ENCODE measurements at places on chromosomes 2 and 18.

DNA sequence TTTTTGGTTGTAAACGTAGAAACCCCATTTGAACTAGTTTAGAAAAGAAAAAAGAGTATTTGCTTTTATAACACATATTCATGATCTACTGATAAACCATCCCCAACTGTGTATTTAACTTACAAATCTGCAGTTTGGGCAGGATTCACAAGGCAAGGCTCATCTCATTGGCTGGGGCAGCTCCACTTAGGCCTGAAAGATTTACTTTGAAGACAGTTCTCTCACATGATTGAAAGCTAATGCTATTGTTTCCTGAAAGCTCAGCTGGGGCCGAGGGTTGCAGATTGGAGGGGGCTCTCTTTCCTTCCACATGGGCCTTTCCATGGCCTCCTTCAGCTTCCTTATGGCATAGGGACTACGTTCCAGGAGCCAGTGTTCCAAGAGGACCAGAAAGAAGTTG, 47.4 kb downstream of the ARHGAP15 start:
- DNase-seq, result no peak

- DNase-seq, result peak; percentile 28
Measured at GRCh38 chr18:62324917-62325805, at the start of gene TNFRSF11A. Gene TNFRSF11A (plus strand): TSS chr18:62325310. CDS start chr18:62325353, 43 bp downstream.

DNA sequence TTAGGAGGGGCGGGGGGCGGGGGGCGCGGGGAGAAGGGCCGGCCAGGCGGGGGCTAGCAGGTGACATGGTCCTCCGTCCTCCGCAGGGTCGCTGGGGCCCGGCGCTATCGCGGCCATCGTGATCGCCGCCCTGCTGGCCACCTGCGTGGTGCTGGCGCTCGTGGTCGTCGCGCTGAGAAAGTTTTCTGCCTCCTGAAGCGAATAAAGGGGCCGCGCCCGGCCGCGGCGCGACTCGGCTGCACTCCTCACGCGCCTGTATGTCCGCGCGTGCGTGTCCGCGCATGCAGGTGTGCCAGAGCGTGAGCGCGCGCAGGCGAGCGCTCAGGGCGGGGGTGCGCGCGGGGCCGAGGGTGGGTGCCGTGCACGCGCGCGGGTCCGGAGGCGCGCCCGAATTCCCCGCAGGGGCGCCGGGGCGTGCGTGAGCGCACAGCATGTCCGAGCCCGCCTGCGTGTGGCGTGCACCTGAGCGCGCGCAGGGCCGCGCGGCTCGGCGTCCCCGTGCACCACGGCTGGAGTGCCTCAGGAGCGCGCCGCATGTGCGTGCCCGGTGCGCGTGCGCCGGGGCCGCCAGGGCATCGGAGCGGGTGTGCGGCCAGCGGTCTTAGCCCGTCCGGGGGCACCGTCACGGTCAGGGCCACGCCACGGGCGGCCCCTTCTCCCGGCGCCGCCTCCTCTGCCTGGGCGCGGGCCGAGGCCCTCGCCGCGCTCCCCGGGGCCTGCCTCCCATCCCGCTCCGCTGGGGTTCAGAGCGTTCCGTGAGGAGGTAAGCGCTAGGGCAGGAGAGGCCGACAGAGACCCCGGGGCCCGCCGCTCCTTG, 6.3 kb downstream of the SNORC start:
- DNase-seq, result peak; percentile 46

DNA sequence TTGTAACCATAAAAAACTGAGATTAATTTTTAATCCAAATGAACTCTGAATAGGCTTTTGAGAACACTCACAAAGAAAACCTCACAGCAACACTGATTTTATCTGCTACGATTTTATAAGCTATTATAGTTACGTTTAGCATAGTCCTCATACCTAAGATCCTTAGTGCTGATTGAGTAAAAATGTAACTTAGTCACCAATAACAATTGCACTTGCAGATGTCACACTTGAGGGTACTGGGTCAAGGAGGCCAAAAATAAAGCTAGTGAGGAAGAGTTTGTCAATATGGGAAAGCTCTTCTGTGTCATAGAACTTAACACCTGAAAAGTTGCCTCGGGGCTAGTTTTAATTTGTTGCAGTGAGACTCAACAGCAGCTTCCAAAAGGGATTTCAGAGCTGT, 706.5 kb upstream of the FAM98A start:
- no peak for DNase-seq

GRCh38 chr2:150319658-150320555, 167.6 kb downstream of the RND3 start:
- no peak for DNase-seq

DNA sequence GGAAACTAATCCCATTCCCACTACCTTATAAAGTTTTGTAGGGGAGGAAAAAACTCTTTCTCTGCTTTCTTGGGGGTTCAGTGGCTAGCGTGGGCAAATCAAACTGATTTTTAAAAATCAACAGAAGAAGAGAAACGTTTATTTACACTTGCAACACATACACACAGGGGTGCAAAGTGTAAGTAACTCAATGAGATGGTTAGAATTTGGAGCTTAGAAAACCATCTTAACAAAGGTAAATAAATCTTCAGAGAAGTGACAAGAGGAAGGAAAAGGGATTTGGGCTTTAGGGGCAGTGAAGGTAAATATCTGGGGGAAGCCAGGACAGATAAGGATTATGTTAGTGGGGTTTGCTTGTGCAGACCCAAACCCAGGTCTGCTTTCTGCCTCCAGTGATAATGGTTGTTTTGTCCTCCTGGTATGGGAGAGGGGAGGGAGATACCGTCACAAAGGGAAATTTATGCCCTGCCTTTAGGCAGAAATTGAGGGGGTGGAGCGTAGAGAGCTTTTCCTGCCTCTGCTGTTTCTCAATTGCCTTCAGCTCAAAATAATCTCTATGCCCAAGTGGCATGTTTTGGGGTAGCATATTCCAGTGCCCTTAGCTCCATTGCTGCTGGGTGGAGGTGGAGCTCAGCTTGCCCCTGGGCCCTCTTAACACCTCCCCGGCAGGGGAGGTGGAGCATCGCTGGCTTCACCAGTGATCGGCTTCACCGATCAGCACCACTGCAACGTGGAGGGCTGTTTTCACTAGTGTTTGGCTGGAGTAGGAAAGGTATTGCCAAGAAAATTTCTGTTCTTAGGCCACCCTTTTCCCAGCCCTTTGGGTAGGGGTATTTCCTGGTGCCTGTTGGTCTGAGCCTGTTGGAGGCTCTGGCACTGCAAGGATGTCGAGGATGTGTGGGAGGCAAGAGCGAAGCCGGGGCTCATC, 92.2 kb downstream of the TEX51 start:
- no peak for DNase-seq

DNA sequence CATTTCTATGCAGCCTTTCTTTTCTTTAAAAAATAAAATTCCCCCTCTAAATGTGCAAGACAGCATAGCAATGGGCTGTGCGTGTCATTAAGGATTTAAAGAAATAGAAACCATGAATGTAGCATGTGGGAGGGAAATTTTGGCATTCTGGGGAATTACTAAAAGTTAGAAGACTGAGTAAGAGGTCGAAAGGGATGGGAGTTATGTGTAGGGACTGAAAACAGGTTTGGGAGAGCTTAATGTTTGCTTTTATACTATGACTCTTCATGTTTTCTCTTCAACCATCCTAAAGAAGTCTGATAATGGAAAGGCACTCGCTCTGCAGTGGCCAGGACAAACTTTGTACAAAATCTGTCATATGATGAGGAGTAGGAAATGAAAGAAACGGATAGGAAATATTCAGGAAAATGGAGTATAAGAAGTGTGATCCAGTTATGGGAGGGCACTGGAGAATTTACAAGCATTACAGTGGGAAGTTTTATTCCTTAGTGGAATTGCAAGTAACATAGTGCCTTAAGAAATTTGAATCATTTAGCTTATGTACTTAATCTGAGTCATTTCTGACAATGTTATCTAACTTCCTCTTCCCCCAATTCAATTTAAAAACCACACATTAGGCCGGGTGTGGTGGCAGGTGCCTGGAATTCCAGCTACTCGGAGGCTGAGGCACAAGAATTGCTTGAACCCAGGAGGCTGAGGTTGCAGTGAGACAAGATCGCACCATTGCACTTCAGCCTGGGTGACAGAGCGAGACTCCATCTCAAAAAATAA, 20.6 kb downstream of the TMEM87B start:
- no peak for DNase-seq

GRCh38 chr2:188068093-188068492, 223.6 kb upstream of the GULP1 start:
- no peak for DNase-seq

Data from NCI-H1092 (cell line).